Bone marrow (tissue), 2 donors: ENCODE measurements at places on chromosomes 6 and 20.

DNA sequence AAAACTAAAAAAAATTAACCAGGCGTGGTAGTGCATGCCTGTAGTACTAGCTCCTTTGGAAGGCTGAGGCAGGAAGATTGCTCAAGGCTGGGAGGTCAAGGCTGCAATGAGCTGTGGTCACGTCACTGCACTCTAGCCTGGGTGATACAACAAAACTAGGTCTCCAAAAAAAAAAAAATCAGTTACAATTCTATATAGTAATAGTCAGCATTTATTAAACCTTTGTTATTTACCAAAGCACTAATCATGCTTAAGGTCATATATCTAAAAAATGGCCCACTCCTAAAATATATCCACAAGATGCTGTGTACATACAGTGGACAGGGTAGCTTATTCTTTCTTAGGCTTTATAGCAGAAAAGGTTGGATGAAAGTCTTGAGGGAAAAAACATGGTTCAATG lies 152.4 kb downstream of the TFAP2A start:
- no peak for DNase-seq

- no peak for DNase-seq
These were observed 812 bp upstream of the SMIM13 start for GRCh38 chr6:11092668-11093375.

DNA sequence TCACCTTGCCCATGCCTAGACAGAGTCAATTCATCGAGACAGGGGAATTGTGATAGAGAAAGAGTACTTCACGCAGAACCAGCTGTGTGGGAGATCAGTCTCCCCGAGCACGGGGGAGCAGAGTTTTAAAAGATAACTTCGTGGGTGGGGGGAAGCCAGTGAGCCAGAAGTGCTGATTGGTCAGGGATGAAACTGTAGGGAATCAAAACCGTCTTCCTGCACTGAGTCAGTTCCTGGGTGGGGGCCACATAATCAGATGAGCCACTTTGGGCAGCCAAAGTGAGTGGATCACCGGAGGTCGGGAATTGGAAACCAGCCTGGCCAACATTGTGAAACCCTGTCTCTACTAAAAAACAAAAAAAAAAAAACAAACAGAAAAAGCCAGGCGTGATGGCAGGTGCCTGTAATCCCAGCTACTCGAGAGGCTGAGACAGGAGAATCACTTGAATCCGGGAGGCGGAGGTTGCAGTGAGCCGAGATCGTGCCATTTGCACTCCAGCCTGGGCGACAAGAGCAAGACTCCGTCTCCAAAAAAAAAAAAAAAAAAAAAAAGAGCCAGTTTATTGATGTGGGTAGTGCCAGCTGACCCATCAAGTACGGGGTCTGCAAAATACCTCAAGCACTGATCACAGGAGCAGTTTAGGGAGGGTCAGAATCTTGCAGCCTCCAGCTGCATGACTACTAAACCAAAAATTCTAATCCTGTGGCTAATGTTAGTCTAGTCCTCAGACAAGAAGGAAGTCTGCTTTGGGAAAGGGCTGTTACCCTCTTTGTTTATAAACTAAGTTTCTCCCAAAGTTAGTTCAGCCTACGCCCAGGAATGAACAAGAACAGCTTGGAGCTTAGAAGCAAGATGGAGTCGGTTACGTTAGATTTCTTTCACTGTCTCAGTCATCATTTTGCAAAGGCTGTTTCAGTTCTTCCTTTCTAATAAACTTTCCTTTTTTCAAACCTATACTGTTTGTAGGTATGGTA lies 3.9 kb upstream of the TRIM39 start:
- no peak for DNase-seq

GRCh38 chr6:1665214-1665613 lies 55.5 kb downstream of the FOXC1 start:
- no peak for DNase-seq

GRCh38 chr20:57819691-57820380 lies 110.0 kb upstream of the PMEPA1 start:
- DNase-seq: no peak

DNA sequence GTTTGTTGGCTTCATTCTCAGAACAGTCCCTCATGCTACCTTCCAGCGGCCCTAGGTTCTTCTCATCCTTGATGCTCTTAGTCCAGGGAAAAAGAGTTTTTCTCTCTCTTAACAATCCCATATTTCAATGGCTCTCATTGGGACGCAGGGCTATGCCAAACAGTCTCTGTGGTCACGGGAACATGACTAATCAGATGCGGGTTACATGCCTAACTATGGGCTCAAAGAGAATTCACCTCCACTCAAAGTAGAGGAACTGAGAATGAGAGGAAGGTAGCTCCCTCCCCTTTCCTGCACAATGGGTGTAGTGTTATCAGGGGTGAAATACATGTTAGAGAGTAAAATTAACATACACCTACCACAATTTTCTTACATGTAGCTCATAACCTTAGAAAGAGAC lies 18.1 kb upstream of the ATRN start:
- DNase-seq: no peak

DNA sequence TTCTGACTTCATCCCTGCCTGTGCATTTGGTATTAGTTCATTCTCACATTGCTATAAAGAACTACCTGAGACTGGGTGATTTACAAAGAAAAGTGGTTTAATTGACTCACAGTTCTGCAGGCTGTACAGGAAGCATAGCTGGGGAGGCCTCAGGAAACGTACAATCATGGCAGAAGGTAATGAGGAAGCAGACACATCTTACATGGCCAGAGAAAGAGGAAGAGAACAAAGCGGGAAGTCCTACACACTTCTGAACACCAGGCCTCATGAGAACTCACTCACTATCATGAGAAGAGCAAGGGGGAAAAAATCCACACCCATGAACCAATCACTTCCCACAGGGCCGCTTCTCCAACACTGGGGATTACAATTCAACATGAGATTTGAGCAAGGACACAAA lies 303.9 kb downstream of the CBLN4 start:
- DNase-seq: no peak

DNA sequence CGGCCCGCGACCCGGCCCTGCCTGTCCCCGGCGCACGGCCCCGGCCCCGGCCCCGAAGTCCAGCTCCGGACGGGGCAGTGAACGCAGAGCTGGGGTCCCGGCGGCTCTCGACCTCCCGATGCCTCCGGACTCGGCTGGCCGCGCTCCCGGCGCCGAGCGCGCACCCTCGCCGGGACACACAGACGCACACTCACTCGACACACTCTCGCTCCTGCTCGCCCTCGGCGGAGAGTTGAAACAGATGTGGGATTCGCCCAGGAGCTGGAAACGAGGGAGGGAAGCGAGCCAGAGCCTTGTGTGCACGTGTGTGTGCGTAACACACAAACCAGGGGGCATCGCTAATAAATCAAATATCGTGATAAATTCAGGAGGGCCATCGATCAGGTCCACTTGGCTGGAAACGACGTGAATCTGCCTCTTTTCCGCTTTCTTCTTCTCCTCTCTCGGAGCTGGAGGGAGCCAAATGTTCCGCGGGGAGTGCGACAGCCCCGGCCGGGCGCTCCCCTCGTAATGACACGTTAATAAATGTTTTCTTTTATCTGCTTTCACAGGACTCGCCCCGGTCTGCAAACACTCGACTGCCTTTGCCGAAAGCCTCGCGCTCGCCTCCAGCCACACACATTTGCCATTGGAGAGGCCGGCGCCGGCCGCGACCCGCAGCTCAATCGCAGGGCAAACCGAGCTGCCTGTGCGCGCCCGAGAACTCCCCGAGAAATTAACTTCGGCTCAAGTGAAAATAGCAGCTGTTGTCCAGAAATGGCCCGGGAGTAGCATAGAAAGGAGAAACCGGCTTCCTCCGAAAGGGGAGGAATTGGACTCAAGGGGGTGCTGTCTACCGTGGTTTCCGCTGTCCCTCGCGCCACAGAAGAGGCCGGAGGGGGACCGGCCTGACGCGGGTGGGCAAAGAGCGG lies 828 bp upstream of the SULF2 start:
- DNase-seq: no peak

DNA sequence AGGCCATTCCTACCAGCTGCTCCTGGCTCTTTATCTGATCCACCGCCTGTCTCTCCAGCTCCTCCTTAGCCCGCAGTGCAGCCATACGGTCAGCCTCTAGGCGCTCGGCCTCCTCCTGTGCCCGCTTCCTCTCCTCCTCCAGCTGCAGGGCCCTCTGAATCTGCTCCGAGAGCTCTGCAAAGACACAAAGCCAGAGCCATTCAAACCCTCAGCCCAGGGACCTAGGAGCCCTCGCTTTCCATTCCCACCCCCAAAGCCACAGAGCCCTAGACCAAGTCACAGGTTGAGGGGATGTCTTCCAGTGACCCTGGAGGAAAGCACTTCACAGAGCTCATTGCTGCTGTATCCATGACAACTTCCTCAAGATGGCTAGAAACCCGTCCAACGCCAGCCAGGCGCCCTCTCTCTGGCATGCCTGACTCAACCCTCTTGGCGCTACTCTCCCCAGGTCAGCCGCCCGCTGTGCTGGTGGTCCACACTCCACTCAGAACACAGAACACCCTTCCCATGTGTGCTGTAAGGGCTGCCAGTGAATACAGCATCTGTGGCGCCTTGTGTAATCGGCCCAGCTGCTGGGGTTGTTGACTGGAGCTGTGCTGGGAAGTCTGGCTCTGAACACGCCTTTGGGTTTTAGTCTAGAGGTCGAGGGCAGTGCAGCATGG lies 49.3 kb downstream of the EZR start:
- DNase-seq: no peak

DNA sequence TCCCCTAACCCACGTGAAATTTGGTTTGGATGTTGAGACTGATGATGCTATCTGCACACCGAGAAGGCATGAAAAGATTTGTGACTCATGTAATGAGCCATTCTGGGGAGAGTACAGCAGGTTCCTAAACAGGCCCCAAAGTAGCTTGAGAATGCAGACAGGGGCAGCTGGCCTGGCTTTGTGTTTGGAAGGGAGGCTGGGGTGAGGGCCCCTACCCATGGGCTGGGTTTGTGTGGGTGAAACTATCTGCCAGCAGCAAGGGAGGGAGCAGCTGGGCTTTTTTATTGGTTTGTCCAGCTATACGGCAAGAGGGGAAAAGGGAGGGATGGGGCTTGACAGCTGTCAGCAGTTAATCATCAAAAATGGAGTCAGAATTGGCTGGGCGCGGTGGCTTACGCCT lies 87.0 kb upstream of the RNF24 start:
- DNase-seq: no peak

GRCh38 chr6:26309731-26310142 lies 55.3 kb upstream of the BTN3A2 start:
- no peak for DNase-seq

GRCh38 chr6:48505621-48506020 lies 394.6 kb upstream of the PTCHD4 start:
- no peak for DNase-seq

GRCh38 chr6:43091436-43091991 lies 15.4 kb downstream of the PTK7 start:
- DNase-seq: no peak

DNA sequence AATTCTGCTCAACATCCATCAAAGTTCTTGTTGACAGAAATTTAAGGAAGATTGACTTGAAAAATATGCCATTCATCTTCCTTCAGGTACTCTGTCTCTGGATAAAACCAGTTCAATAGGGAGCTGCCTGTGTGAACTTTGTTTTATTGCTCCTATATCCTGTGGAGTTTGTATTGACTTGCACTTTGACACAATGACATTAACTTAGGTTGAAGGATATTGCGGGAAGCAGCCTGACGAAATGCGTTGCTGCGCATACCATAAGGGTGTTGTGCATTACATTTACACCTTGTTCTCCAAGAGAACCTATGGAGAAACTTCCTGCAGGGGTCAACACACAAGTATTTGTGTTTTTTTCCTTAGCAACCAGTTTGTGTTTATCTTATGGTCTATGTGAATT lies 185.4 kb upstream of the GRIK2 start:
- DNase-seq: no peak

GRCh38 chr6:43705996-43706395 lies 18.4 kb upstream of the MRPS18A start:
- peak; percentile 58 for DNase-seq

DNA sequence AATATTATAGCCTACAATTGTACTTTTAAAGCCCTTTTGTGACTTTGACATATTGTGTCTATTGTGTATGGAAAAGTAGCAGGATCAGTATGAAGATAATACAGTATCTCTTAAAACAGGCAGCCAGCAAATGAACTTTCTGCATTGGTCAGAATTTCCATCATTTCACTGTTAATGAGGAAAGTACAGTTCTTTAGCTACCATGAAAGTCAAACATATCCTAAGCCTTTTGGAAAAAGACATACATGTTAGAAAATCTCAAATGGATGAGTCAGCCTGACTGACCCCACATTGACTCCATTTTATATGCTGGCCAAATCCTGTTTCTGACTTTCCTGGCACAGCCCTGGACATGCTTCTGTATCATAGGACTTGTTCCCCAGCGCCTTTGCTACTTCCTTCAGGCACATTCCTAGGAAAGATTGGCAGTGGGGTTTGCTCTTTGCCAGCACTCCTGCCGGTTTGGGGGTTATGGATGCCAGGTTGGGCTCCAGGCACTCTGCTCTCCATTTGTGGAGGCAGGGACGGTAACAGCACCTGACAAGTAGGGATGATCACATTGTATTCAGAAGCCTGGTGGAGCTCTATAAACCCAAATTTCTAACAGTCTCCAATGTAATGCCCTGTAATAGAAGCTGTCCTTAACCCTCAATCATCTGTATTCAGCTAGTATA lies 43.7 kb downstream of the TOP1 start:
- DNase-seq: no peak

DNA sequence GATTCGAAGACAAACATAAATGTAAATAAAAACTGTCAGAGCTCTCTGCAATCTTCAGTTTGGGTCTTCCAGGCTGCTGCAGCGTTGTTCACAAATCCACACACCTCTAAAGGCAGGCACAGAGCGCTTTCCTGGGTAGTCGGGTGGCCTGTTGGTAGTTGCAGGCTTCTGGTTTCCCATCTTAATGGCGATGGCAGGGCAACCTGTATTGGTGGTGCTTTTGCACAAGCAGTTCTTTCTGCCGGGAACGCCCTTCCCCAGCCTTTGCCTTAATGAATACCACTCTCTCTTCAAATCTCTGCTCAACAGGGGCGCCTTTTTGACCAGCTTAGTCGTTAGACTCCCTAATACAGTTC lies 723 bp upstream of the IFT52 start:
- DNase-seq: no peak

- DNase-seq: no peak
These were observed 22.3 kb upstream of the KCNK16 start for GRCh38 chr6:39344821-39345280.

GRCh38 chr6:144688713-144689112 lies 403.6 kb downstream of the UTRN start:
- DNase-seq: no peak
